Daoy (cell line): ENCODE measurements at places on chromosomes 11 and 22.

DNA sequence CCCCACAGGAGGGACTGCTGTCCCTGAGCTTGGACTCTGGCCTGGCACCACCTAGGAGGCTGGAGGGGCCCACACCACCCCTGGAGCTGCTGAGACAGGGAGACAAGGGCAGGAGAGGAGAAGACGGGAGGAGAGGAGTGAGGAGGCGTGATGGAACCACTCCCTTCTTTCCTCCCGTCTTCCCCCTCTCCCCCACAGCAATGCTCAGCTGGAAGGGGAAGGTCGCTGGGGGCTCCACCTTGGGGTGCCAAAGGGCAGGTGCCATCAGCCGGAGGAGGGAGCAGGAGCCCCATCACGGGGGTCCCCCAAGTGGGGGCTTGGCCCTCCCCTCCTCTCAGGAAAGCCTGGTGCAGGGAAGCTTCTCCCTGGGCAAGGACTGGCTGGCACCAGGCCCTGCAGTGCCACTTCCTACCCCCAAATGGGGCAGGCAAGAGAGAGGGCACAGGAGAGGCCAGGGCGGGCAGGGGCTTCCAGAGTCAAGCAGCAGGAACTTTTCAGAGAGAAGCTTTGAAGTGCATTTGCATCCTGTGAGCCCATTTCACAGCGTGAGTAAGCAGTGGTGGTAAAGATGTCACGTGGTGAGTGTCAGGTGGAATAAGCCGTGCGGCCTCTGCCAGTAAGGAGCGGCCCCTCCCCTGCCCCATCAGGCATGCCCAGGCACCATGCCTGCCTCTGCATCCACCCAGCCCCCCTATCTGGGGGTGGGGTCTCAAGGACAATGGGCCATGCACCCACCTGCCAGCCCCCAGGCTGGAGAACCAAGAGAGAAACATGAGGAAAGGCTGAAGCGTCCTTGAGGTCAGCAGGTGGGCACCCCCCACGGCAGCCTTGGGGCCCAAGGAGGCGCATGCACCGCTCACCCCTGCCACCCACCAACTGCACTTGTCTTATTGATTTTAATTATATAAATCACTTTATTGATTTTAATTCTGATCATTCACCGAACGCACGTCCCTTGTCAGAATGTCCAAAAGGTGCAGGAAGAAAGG is 4.9 kb downstream of the IGF2 start:
- no peak for DNase-seq

DNA sequence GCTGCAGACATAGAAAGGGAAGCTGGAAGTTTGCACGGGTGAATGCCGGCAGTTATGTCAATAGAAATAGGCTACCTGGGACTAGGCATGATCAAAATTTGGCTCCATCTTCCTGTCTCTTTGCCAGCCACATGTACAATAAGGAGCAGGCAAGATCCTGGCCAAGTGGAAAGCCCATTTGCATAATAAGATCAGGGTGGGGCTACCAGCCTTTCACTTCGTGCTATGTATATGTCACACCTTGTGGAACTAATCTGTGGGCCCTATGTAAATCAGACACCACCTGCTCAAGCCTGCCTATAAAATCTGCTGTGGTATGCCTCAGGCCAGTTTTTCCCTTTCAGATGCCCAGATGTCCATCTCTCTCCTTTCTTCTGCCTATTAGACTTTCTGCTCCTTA is 79.3 kb upstream of the DRD2 start:
- peak; percentile 19 for DNase-seq

DNA sequence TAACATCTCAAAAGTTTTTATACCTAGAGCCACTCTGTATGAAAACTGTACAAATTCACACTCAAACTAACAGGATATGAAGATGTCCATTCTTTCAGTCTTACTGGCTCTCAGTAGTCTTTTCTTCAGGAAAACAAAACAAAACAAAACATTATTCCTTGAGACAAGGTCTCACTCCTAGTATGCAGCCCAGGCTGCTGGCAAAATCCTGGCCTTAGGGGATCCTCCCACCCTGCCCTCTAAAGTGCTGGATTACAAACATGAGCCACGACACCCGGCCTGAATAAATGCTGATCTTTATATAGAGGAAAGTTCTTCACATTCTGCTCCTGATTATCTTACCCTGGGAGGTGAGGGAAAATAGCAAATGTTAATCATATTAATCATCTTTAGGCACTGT is 5.1 kb downstream of the APOL2 start:
- no peak for DNase-seq

DNA sequence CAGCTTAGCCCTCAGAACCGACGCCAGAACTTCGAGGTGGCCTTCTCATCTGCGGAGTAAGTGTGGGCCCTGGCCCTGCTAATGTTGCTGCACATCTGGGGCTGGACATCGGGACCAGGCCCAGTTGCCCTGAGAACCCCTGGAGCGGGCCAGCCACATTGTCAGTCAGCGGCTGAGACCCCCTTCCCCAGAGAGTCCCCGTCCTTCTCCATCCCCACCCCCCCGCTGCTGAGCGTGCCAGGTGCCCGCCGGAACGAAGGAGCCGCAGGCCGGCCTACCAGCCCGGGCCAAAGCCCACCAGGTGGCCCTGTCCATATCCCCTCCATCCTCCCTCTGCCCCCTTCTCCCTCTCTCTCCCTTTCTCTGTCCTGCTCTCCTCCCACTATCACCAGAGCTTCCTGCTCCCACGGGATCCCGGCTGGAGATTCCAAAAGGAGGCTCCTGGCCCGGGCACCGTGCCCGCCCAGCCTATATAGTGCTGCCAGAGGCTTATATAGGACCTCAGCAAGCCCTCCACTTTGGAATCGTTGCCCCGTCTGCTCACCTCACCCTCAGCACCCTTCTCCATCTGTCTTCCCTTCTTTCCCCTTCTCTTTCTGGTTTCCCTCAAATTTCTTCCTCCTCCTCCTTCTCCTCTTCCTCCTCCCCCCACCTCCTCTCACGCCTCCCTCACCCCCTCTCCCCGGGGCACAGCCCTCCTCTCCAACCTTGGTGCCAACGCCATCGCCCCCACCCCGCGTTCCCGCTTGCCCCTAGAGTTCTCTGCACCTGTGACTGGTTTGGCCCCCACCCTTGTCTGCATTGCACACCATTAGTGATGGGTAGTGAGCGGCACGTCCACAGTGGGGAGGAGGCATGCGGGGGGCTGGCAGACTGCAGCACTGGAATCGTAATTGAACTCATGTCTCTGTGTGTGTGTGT is 7.3 kb downstream of the SELENOM start:
- no peak for DNase-seq

GRCh38 chr11:77072851-77073327 is 6.1 kb downstream of the CAPN5 start:
- DNase-seq = no peak

DNA sequence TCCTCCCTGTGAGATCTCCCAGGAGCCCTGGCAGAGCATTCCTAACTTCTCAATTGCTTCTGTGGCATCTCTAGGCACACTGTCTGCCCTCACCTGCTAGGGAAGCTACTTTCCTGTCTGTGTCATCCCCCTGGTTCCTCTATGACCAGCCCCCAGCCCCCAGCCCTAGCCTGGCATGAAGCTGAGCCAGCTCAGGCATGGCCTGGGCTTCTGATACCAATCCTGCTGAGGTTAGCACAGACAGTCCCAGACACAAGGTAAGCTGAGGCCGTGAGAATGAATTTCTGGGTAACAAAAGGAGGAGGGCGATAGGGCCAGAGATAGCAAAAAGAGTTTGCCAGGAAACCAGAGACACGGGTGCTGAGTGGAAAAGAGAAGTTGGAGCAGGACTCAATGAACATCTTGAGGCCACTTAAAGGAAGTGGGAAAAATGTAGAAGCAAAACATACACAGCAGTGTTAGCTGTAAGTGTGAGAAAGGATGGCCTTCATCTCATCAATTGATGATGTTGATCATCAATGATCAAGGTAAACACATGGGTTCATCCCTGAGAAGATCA is 87.6 kb upstream of the PICALM start:
- DNase-seq = no peak

- DNase-seq = no peak
Measured at GRCh38 chr11:69671734-69672465, 3.3 kb downstream of the LTO1 start.

DNA sequence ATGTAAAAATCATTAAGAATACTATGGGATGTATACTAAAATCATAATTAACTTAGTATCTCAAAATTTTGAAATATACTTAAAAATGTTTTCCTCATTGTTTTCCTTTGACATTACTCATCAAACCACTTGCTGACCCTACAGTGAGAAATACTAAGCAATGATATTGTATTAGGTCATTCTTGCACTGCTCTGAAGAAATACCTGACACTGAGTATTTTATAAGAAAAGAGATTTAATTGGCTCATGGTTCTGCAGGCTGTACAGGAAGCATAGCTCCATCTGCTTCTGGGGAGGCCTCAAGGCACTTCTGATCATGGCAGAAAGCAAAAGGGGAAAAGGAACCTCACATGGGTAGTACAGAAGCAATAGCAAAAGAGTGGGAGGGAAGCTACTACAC is 950.9 kb upstream of the CHORDC1 start:
- no peak for DNase-seq

- no peak for DNase-seq
Measured at GRCh38 chr22:42436404-42436803, 4.2 kb upstream of the NFAM1 start.

DNA sequence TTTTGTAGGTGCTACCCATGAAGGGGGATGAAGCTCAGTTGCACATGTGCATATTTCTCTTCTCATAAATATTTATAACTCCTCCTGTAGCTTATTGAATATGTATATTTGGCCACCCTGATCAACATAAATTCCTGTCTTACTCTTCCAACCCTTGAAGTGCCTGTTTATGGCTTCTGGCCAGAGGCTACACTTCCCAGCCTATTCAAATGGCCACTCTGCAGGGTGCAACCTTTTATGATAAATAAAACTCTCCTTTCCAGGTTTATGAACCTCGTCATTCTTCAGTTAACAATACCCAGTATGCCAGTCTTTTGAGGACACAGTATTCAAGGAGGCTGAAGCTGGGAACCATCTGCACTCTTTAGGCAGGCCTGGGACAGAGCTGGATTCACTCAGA is 2.6 kb upstream of the RTL6 start:
- no peak for DNase-seq

DNA sequence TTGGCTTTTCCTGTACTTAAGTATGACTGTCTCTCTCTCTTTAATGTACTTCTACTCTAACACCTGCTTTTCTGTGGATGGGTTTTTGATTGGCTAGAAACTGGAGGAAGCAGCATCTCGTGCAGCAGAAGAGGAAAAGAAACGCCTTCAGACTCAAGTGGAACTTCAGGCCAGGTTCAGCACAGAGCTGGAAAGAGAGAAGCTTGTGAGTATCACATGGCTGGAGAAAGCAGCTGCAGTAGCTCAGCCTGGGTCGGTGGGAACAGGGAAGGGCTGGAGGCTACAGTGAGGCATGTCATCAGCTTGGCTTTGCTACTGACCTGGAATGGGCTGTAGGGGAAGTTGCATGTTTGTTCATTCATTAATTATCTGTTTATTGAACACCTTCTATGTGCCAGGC is 74.2 kb downstream of the SWAP70 start:
- no peak for DNase-seq
